ENCODE measurements at places on chromosomes 4 and X.

GRCh38 chrX:153769158-153769864 is 5.3 kb downstream of the PLXNB3 start:
- peak; percentile 0 for DNase-seq

DNA sequence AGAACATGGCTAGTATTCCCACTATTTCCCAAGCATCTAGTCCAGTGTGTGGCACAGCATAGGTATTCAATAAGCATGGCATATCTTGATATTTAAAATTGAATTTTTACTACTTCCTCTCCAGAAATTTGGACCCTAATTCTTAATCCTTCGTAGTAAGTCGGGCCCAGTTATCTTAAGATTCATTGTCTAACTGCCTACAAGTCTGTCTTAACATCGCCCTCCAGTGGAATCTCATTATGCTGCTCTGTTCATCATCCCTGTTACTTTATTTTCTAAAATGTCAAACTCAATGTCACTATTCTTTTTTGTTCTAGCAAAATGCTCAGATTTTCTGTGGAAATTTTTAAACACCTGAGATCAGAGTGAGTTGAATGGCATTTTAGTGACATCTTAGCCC is 606.2 kb downstream of the KLHL13 start:
- DNase-seq, result no peak

- no peak for DNase-seq
Observed at GRCh38 chr4:2024683-2025082, 15.9 kb upstream of the NELFA start.

GRCh38 chr4:71188156-71188640 is 150.6 kb upstream of the SLC4A4 start:
- DNase-seq, result no peak

- no peak for DNase-seq
Observed at GRCh38 chr4:35125995-35126712, 1118.2 kb downstream of the ARAP2 start.

DNA sequence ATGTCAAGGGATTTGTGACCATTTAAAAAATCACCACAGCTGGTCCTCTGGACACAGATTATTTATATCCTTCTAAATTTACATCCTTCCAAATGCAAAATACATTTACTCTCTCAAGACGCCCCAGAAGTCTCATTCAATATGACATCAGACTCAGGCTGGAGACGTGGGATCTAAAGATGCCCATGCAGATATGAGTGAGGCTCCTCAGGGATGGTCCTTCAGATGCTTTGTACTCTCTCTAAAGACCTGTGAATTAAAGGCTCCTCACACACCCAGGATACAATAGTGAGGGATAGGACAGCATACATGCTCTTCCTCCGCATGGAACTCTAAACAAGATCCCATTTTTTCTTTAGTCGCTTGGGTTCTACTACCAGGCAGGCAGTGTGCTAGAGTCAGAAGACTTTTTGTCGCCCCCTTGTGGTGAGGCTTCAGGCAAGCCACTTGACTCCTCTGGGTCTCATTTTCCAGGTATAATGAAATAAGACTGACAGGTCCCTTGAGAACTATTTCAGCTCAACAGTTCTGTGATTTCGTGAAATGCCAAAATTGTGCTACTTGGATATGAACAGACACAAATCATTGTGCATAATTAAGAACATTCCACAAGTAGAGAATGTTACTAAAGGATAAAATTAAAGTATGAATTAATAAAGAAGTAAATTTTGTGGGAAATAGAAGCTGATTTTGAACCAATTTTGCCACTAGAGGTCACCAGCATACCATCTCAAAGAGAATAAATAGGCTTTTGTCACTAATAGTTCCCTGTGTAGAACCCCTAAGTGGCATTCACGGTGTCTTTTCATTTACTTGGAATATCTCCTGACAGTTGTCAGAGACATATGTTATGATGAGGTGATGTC is 13.7 kb upstream of the SCOC start:
- peak; percentile 86 for DNase-seq

DNA sequence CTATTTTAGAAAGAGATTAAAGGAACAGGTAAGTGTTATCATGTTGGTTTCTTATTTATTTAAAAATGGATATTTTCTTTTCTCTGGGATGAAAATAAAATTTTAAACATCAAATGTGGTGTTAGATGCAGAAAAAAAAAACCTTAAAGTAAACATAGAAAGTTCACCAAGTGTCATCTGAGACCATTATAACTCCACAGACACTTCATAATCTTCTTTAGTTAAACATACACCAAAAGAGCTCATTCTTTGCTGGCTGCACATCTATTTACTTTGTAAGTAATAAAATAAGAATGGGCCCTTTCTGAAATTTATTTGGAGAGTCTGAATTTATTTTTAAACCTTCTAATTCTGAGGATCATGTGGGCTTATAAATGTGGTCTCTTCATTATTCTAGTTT is 460.7 kb upstream of the CTSO start:
- DNase-seq, result no peak

GRCh38 chrX:29762006-29762405 is 453.4 kb upstream of the MAGEB2 start:
- no peak for DNase-seq

- no peak for DNase-seq
Observed at GRCh38 chrX:112735147-112735546, 55.4 kb upstream of the LHFPL1 start.

GRCh38 chr4:35649778-35650177 is 594.5 kb downstream of the ARAP2 start:
- DNase-seq, result no peak

DNA sequence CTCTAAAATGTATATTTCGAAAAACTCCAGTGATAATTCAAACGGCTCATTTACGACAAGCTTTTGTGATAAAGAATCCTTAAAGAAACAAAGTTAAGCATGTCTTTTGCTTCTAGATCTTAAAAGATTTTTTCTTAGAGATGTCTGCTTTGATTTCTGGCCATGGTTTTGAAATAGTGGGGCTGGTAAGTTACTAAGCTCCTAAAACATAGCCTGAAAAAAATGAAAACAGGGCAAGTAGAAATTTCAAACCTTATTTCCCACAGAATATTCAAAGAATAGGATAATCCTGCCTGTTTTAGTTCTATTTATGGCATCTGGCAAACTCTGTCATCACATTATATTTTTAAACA is 318.3 kb downstream of the ARHGAP24 start:
- DNase-seq, result no peak

GRCh38 chrX:37912304-37912703 is 64.9 kb upstream of the DYNLT3 start:
- DNase-seq, result no peak

Data from GM12865 (cell line).